ENCODE measurements at places on chromosomes 16 and 17.

- DNase-seq, result no peak
Measured at GRCh38 chr17:37530420-37530819, 40.7 kb downstream of the DUSP14 start.

DNA sequence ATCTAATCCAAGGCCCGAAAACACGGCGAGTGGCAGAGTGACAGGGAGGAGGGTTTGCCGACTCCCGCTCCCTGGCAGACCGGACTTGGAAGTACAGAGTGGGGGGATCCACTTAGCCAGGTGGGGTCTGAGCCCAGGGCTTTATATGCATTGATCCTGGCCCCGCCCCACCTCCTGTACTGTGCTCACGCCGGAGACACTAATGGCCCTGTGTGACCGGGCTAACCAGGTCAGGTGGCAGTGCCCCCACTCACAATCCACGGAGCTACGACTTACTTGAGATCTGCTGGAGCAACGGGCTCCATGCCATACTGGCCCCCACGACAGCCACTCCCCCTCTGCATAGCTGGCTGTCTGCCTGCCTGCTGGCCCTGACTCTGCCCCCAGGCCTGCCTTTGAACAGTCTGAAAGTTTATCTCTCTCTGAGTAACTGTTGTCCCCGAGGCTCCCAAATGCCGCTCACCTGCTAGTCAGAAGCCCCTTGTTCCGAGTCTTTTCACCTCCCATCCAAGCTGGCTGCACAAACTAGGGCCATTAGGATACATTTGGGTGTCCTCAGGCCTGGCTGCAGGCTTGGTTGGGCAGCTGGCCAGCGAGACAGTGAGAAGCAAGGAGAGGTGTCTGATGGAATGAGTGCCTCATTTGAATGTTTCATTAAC is 28.0 kb downstream of the CACNA1G start:
- DNase-seq, result no peak

- no peak for DNase-seq
Measured at GRCh38 chr16:57038166-57038565, 48.8 kb downstream of the NLRC5 start.

DNA sequence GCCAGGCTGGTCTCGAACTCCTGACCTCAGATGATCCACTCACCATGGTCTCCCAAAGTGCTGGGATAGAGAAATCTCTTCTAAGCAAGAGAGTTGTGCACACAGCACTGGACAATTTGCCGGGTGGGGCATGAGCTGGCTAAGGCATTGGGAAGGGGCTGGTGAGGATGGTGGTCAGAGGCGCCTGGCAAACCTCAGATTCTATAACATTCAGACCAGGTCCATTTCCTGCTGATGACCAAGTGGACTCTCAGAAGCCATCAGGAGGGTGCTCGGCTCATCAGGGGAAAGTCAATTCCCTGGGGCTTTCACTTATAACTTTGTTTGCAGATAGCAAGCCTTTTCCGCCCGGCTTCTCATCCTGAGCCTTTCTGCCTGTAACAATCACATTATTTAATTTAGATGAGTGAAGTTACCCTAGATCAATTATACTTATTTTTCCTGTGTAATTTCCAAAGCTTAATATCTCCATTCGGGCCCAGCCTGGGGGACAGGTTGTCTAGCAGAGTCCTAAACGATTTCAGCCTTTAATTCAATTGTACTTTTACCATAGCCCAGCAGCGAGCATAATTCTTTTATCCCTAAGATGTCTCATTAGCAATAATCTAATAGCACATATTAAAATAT is 15.0 kb upstream of the SLC6A2 start:
- no peak for DNase-seq

GRCh38 chr16:10502776-10503175 is 77.6 kb downstream of the EMP2 start:
- DNase-seq, result no peak

DNA sequence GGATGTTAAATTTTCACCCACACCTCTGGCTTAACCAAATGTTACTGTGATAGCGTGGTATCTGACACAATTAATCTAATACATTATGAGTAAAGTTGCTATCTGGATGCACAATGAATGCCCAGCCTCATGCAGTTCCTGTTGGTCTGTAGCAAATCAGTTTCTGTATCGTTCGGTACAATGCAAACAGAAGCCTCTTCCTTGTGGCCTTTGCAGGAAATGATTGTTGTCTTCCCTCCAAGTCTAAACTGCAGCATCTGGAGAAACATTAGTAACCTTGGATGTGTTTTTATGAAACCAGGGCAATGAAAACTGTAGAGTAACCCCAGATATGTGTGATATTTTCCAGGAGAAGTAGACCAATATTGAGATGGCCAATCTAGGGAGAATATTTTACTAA is 46.8 kb downstream of the CYB561 start:
- no peak for DNase-seq

- DNase-seq, result no peak
Measured at GRCh38 chr17:74390680-74391653, 23.7 kb downstream of the GPR142 start.

DNA sequence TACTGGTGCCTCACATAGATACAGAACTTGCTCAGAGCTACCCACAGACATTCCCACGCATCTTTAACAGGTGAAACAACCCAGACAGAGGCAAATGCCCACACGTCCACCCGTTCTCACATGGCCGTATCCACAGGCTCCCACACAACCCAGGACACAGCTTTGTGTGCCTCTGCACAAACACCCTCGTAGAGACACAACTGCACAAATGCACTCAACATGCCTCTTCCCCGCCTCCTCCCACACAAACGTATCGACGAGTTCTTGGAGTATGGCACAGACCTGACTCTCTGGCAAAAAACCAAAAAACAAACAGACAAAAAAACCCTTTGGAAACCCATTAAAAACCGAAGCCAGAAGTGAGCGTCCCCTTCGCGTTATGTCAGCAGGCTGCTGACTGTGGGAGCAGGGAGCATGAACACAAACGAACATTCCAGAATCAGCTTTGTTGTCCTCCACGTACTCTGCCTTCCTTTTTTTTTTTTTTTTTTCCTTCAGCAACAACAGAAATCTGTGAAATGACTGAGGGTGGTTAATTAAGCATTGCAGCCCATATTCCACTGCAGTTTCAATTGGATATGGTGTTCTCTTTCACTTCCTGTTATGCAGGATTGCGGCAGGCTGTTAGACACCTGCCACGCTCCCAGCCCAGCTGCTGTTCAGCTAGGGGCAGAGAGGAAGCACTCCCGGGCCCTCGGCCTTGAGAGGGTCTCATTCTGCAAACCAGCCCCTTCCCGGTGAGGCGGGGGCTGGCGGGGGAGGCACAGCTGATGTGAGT is 313.7 kb downstream of the MAF start:
- DNase-seq, result no peak

DNA sequence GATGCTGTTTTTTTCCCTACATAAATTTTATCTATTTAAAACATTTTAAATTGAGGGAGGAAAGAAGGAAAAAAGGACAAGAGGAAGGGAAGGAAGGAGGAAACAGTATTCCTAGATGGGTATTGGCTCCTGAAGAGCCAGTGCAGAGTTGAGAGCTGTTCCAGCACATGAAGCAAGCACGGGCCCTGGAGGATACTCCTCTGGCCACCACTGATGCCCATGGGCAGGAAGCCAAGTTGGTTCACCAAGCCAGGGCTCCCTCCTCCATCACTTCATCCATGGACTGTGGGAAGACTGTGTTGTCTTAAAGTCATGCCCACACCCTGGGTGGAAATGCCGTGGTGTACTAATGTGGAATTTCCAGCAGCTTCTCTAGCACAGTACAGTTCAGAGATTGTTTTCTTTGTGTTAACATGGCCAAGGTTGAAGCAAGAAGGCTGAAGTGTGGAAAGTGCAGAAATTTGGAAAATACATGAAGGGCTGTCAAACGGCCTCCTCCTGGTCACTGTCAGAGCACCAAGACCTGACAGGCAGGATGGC is 23.9 kb upstream of the NOS2 start:
- DNase-seq, result no peak

Measured in cortex of kidney (tissue), 1 donor.